ENCODE measurements at places on chromosomes 12 and 14.

GRCh38 chr12:19964549-19964948 lies 403.8 kb upstream of the PDE3A start:
- no peak for DNase-seq

GRCh38 chr14:82079553-82079952 lies 545.9 kb upstream of the SEL1L start:
- no peak for DNase-seq

DNA sequence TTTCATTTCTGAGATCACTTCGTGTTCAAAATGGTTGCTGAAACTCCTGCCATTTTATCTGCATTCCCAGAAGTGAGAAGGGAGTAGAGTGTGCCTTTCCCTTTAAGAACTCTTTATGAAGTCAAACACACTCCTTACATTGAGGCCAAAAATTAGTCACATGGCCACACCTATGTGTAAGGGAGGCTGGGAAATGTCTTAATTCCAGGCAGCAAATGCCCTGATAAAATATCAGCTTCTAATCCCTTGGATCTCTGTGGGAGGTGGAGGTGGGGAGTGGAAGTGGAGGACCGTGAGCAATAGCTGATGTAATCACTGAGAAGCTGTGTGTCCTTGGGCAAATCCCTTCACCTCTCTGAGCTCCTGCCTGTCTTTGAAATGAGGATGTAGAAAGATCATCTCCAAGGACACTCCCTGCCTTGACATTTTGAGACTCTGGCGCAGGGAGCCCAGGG lies 22.7 kb upstream of the ANKRD9 start:
- no peak for DNase-seq

DNA sequence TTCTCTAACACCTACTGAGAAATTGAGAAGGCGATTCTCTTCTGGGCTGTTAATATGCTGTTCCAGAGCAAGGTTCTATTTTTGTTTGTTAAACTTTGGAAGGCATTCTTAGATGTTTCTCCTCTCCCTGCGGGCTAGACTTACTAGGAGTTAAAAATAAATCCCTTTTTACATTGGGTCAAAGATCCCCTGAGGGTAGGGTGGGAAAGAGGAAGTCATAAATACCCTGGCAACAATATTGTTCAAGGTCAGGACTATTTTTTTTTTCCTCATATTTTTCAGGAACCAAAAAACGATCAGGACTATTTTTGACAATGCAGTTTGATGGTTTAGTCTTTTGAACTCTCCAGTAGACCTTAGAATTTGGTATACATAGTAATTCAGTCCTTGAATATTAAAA lies 12.0 kb upstream of the SLC2A14 start:
- DNase-seq = no peak

GRCh38 chr14:37869633-37870032 lies 274.2 kb downstream of the TTC6 start:
- DNase-seq = no peak

DNA sequence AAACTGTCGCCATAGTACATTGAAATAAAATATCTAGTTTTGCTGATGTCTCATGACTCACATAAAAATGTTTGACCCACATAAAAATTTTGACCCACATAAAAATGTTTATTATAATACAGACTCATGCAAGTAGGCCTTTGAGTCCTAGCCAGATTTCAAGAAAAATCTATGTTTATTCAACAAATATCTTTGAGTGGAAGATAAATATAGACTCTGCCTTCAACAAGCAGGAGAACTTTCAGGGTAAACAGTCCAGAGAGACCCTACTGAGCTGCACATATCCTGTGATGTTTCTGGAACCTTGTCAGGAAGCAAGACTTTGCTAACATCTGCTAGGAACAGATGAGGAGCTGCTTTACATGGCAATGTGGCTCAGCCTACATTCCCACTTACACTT lies 283.1 kb downstream of the MDGA2 start:
- no peak for DNase-seq

- DNase-seq = no peak
Observed at GRCh38 chr14:20608383-20609110, 17.4 kb upstream of the RNASE12 start.

- no peak for DNase-seq
Observed at GRCh38 chr14:61107869-61108493, 126.9 kb downstream of the SLC38A6 start.

DNA sequence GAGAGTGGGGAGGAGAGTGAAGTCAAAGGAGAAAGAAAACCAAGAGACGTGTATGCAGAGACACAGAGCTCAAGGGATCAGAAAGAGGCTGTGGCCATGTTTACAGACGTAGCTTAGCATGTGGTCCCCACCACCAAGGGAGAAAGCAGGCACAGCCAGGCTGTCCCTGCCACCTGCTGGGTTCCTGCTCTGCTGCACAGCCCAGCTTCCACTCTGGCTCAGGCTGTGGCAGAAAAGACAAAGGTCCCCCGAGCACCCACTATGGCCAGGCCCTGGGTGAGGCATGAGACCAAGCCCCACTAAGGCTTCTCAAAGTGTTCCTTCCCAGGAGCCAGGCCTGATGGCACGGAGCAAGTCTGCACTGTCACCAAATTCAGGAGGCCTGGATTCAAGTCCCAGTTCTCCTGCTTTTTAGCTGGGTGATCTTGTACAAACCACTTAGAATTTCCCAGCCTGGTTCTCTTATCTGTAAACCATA lies 25.9 kb upstream of the COL2A1 start:
- no peak for DNase-seq

DNA sequence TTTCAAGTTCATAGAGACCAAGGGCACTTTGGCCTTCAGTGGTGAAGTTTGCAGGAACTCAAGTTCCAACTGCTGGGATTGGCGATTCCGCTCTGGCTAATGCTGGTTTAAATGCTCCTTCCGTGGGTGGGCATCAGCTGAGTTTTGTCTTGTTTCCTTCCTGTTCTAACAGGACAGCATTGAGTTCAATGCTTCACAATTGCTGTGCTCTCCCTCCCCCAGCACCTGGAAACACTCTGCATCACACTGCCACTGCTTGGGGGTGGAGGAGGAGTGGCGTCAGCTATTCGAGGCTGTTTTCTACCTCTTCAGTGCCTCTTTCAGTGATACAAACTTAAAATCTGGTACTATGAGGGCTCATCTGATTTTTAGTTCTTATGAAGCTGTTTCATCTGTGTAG lies 634.9 kb downstream of the FSCB start:
- no peak for DNase-seq

DNA sequence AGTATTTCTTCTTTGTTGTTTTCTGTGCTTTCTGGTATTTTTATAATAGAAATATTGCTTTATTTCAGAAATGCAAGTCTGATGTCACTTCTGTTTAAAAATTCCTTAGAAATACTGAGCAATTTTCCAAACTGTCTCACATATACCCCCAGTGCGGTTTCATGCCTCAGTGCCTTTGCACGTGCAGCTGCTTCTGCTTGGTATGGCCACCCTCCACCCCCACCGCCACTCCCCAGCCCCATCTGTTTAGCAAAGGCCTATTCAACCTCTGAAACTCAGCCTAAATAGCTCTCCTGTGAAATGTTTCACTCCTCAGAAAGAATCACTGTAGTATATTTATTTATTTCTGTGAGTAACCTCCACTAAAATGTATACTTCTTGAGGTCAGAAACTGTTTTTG lies 52.3 kb downstream of the PPM1H start:
- no peak for DNase-seq

DNA sequence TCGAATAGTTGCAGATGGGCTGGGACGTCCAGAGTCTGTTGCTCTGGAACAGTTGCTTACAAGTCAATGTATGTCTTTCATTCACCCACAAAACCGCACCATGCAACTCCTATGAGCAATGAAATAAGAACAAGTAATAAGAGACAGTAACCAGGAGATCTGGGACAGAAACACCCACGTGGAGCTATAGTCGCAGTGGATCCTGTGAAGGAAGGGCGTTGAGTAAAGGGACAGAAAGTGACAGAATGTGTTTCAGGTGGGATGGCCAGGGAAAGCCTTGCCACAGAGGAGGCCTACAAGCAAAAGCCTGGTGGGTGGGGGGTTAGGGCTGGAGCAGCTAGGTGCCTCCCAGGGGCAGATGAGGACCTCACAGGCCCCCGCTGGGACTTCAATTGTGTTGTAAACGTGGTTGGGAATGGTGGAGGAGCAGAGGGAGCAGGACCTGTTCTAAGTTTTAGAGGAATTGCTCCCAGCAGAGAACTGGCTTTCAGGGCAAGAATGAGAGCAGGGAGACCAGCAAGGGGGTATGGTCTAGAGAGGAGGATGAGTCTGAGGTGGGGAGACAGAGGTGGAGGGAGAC lies 86.7 kb upstream of the FZD10 start:
- no peak for DNase-seq

- DNase-seq = no peak
Observed at GRCh38 chr14:28494196-28494595, 272.4 kb upstream of the FOXG1 start.

DNA sequence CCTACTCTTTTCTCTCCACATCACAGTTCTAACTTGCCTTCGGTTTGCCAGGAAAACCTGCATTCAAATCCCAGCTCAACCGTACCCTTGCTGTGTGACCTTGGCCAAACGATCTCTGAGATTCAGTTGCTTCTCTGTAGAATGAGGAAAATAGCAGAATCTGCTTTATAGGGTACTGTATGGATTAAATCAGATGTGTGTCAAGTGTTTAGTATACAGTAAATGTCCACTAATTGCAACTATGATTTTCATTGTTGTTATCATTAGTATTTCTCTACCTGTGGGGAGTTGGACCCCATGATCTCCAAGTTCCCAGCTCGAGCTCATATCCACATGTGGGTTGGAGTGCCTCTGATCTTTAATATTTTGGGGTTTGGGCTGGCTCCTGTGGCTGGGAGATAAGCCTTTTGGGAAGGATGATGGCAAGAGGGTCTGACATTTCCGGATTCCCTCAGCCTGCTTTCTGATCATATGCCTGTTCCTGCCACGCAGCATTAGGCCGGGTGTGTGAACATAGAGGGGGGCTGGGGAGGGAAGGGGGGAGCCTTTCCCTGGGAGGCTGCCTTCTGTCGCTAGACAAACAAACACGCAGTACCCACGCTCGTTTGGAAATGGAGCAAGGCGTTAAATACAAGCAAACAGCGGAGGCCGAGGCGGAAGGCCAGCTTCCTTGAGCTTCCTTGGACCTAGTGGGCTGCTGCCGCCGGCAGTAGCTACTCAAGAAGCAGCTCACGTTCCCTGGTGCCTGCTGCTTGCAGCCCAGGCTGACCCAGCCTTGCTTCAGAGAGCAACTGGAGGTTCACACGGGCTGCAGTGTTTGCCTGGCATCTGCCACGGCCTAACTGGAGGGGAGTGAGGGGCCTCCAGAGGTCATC lies 213.5 kb upstream of the LHX5 start:
- DNase-seq = no peak

DNA sequence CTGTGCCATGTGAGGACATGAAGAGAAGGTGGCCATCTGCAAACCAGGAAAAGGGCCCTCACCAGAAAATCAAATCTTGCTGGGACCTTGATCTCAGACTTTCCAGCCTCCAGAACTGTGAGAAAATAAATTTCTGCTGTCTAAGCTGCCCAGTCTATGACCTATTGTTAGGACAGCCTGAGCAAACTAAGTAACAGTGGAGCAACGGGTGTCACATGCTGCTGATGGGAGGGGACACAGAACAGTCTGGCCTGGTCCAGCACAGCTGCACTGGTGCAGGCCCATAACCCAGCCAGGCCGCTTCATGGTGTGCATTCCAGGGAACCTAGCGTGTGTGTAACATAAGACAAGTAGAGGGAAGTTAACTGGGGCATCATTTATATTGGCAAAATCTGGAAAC lies 42.1 kb downstream of the GRIP1 start:
- no peak for DNase-seq

- DNase-seq = no peak
Observed at GRCh38 chr12:69099201-69099837, 140.1 kb upstream of the CPSF6 start.

- DNase-seq = no peak
Observed at GRCh38 chr12:12529783-12530421, 32.8 kb downstream of the DUSP16 start.

GRCh38 chr14:52455291-52456088 lies 96.8 kb downstream of the TXNDC16 start:
- no peak for DNase-seq

GRCh38 chr14:86780876-86781510 lies 1212.0 kb downstream of the GALC start:
- DNase-seq = no peak

DNA sequence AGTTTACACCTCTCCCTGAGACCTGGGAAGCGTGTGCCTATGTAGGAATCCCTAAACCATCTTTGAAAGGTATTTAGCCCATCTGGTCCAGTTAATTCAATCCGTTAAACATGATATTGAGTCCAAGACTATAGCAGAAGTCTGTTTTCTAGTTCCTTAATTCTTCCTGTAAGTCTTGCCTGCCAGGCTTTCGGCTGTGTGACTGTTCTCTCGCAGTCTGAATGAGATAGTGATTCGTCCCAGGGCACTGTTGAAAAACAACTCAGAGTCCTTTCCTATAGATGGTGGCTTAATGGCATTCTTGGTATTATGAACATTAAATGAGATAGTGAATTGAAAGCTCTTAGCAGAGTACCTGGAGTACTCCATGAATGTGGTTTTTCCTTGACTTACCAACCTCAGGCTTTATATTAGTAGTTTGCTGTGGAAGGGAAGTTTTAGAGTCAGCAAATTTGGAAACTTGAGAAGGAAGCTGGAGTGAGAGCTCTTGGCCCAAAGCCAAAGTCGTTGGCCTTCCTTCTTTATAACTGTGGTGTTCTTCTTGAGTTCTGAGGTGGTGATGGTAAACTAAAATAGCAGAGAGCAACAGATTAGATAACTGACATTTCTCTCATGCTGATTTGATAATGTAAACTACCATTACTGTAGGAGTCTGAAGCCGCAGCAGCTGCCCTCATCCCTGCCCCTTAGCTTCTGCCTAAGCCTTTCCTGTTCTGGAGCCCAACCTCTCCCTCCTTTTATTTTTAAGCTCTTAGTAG lies 76.5 kb downstream of the TGFB3 start:
- no peak for DNase-seq

DNA sequence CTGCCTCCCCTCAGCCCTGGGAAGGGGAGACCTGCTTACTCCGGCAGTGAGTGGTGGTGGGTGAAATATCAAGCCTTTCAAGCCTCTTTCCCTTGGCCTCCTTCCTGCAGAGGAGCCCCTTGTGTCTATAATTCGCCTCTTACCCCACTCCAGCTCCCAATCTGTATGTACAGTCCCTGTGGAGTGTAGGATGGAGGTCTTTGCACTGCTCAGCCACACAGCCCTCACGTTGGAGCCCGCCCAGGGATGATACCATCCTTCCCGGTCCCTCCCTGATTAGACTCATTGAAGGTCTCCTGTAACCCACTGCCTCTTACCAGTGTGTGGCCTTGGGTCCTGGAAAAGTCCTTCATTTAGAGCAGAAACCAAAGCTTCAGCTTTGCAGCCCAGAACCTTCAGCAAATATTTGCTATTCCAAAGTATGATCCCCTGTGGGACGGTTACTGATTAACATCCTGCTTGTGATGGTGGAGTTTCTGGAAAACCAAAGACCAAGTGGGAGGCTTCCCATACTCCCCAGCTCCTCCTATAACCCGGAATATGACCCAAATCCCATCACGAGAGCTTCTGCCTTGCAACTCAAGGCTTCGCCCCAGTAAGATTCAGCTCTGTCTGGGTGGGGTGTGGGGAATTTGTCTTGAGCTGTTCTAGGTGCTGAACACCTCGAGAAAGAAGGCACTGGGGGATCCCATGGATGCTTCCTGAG lies at the start of gene SERPINA10:
TSS of gene SERPINA10 (minus strand) at position 397 of the 706 bp plus-strand sequence. CDS start 2,675 bp downstream, outside the sequence.
- no peak for DNase-seq

- DNase-seq = no peak
Observed at GRCh38 chr12:85489194-85489593, 209.2 kb downstream of the ALX1 start.

- DNase-seq = peak; percentile 60
Observed at GRCh38 chr14:34465069-34465859, 3.2 kb upstream of the SPTSSA start.
